Gastroesophageal sphincter (tissue), 4 donors: ENCODE measurements at places on chromosomes 12 and 14.

DNA sequence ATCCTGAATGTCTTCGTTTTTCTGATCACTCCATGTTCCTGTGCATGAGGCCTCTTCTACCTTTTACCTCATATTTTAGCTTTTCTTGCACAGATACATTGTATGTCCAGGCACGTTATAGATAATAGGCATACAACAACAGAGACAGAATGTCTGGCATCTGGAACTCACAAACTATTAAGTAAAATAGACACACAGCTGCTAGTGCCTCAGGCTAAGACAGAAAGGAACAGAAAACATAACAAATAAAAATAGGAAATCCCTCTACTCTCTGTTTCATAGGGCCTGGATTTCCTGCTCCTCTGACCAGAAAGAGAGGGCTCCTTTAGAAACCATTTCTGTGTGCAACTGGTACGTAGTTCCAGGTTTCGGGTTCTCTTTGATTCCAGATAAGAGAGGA lies 48.6 kb downstream of the ATXN7L3B start:
- ATAC-seq = no peak

DNA sequence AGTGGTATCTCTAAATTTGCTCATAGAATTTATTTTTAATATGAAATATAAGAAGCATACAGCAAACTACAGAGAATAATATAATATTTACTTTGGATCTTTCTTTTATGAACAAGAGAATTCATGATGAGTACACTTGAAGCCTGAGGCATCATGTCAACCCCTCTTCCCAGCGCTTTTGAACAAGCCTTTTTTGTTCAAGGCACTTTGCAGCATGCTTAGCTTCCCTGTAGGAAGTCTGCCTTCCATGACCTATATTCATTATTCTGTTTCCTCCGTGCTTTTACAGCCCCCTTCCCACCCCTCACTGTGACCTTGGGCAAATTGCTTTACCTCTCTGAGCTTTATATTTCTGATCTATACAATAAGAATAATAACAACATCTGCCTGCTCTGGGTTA lies 41.6 kb downstream of the SCN8A start:
- no peak for ATAC-seq

GRCh38 chr14:38502239-38502638 lies 246.3 kb upstream of the CLEC14A start:
- no peak for ATAC-seq

DNA sequence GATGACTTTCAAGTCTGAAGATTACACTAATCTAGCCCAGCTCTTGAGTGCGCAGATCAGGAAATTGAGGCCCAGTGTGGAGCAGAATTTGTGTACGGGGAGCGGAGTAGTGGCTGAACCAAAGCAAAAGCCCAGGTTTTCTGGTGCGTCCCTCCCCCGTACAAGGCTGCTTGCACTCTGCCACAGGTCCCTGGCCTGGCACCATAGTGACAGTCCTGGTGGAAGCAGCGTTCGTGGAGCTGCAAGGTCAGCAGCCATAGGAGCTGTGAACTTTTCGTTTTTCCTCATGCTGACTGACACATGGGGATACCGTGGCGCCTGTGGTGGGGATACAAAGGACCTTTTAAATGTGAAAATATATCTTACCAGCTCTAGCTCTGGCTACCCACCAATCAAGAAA lies 1.7 kb downstream of the EVL start:
- no peak for ATAC-seq

- ATAC-seq = no peak
Observed at GRCh38 chr14:56378046-56378445, 201.6 kb upstream of the TMEM260 start.

DNA sequence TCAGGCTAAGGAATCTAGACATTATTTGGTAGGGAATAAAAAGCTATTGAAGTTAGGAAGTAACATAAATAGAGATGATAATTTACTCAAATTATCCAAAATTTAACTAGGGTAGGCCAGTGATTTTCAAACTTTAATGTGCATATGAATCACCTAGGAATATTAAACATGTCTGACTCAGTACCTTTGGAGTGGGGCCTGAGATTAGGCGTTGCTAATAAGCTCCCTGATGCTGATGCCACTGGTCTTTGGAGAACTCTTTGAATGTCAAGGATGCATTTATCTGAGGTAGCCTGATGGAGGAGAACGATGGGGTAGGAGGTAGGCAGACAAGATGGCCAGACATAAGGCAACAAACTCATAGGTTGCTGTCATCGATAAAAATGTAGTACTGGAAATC lies 33.2 kb downstream of the EFCAB11 start:
- no peak for ATAC-seq

DNA sequence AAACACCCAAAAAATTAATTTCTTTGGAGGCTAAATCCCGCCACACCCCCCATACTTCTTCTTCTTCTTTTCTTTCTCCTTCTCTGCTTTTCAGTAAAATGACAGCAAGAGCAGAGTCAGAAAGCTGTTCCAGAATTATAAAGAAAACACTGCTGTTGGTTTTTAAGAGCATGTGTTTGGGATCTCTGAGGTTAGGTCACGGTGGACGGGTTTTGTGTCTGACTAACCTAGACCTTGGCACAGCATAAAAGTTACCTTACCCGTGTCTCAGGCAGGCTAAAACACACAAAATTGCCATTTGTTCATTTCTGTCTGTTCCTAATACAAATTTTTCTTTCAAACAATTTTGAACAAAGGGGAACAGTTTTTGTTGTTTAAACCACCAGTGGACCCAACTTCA lies 540.8 kb downstream of the NRXN3 start:
- no peak for ATAC-seq

GRCh38 chr12:105418229-105418628 lies 87.7 kb downstream of the C12orf75 start:
- no peak for ATAC-seq

DNA sequence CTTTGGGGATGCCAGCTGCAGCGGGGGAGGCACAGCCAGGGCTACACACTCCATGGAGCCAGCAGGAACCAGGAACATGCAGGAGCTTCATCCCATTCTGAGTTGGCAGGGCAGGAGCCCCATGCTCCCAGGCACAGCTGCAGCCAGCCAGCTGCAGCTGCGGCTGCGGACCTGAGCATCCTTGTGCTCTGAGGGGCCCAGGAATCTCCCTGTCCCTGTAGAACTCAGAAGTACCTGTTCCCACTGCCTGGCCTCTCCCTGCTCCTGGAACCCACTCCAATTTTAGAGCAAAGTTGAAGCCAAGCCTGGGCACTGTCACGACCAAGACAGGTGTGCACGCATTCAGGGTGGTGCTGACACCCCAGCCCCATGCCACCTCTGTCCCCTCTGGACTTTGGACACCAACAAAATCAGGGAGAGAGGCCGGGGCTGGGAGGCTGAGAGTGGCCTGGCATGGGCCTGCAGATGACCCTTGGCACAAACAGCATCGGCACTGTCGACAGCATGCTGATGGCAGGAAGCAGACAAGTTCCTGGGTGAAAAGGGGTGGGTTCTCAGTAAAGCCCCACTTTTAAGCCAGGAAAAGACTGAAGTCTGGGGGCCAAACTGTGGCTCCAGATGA lies 257.3 kb upstream of the LRFN5 start:
- ATAC-seq = no peak

- no peak for ATAC-seq
Observed at GRCh38 chr12:120650233-120650690, 9.8 kb downstream of the CABP1 start.

- no peak for ATAC-seq
Observed at GRCh38 chr14:59280961-59281360, 92.5 kb downstream of the DAAM1 start.

GRCh38 chr12:95212586-95212985 lies 4.7 kb downstream of the FGD6 start:
- ATAC-seq = no peak

GRCh38 chr12:80556566-80556965 lies 112.5 kb downstream of the PTPRQ start:
- no peak for ATAC-seq

DNA sequence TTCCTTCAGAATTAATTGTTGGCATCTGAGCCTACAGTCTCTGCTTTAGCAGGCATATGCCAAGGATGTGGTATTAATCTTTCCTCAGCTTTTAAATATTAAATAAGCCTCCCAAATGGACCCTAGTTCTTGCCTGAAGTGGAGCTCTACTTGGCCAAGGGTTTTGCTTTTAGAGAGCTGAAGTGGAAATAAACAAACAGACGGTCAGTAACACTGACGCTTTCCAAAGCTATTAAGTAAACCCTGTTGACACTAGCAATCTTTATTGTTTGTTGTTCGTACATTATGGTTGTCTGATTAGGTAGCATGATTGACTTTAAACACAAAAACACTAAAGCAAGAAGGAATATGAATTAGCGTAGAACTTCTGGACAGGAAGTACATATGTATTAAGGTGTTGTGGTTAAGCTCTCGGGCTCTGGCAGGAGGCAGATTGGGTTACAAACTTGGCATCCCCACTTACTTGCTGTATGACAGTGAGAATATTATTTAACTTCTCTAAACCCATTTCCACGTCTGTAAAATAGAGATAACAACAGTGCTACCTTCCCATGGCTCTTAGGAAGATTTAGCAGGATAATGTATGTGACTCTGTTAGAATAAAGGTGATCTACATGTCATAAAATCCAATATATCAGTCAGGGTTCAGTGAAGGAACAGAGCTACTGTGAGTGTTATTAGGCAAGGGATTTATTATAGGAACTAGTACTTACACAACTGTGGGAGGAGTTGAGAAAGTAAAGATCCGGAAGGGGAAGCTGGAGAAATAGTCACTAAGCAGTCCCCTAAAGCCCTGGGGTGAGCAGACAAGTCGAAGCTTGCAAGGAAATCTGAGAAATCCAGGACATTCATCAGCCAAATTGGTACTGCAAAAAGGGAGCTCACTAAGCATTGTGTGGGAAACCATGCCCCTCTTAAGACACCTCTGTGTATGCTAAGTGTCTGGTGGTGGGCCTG lies 92.2 kb upstream of the ATF7IP start:
- peak; percentile 48 for ATAC-seq

DNA sequence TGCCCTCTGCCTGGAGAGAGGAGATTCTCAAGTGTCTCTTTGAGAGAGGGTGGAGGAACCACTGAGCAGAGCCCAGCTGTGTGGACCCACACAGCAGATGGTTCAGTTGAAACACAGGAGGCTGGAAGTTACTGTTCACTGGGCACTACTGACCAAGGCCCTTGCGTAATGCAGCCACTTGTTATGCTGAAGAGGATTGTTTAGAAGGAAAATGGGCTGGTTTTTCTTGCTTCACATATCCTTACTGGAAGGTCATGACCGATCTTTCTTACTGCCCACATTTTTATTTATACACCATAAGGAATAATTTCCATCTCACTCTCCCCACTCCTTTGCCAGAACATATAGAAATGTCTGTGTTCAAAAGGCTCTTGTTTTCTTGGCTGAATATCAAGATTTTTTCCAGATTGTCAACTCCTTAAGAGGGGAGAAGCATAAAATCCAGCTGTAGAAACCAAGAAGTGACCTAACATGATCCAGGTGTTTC lies 375.1 kb upstream of the DDHD1 start:
- ATAC-seq = peak; percentile 61

GRCh38 chr12:74514098-74514872 lies 23.4 kb upstream of the ATXN7L3B start:
- no peak for ATAC-seq

- ATAC-seq = no peak
Observed at GRCh38 chr12:124036657-124037109, 63.7 kb downstream of the ZNF664 start.

DNA sequence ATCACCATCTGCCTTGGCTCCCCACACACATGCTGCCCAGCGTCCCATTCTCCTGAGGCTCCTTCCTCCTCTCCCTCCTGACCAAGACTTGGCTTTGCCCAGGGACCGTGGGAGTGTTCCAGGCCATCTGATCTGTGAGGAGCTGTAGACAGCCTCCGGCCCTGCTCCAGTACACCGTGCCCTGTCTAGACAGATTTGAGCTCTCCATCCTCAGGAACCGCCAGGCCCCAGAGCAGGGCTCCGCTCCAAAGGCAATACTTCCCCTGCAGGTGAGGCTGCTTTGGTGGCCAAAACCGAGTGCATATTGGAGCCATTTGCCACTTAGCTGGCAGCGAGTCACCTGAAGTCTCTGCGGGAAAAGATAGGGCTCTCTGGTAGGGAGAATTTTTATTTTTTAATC lies 147.4 kb downstream of the ANO2 start:
- ATAC-seq = no peak

DNA sequence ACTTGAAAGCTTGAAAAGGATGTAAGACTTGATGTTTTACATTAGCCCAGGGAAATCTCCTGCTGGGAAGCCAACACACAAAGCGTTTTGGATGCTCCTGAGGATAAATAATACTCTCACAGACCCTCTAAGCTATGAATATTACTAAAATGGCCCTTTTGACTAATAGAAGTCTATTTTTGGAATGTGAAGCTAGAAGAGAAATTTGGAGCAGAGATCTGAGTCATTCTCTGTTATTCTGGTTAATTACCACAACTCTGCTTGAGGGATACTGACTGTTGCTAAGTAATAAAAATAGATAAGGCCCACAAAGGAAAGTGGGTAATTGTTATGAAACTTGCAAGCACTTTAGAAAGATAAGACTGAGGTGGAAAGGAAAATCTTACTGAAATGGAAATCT lies 346.2 kb upstream of the STXBP6 start:
- ATAC-seq = no peak

DNA sequence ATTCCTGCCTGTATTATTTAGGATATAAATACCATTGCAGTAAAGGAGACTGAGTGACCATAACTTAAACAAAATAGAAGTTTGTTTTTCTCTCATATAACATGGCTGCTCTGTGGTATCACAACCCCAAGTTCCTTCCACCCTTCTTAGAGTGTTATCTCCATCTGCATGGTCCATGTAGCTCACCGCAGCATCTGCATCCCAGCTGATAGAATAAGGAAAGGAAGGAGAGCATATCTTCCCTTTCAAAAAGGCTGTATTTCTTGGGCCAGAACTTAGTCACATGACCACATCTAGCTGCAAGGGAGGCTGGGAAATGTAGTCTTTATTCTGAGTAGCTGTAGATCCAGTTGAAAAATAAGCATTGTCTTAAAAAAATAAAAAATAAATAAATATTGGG lies 184.8 kb upstream of the NUDT4 start:
- ATAC-seq = no peak

DNA sequence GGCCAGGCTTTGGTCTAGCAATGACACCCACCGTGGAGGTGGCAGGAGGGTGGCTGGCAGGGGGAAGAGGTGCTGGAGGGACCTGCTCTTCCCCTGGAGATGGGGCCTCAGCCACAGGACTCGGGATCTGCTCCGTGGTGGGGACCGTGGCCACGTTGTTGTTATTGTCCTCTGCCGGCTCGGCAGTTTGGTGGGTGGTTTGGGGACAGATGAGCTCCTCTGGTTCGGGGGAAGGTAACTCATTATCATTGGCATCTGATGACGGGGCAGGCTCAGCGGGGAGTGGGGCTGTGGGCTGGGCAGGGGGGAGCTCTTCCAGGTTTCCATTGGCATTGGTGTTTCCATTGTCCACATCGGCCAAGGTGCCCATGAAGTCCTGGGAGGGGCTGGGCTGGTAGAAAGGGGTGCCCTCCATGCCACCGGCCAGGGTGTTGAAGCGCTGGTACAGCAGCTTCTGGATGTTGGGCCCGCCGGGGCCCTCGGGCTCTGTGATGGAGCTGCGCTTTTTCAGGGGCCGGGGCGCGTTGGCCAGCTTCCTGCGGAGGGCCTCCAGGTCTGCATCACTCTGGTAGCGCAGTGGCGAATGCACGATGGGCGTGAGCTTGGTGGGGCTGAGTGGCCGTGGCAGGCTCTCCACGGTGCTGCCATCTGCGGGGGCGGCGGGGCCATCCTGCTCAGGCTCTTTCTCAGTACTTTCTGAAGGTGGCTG lies 24.3 kb downstream of the ZFYVE21 start:
- ATAC-seq = no peak

GRCh38 chr14:104440297-104440956 lies 139.1 kb upstream of the C14orf180 start:
- no peak for ATAC-seq

GRCh38 chr14:88270776-88271175 lies 52.3 kb downstream of the KCNK10 start:
- no peak for ATAC-seq
